ENCODE measurements at places on chromosomes 2 and 18. TPM values are rescaled to one million over a fixed set of nuclear protein-coding genes. Genes with fewer than 3 reads are reported as not detected.

The FAM110C gene
- total RNA-seq, result 2.3 TPM

The ZNF521 gene
- total RNA-seq, result 67.1 TPM

The AOX1 gene
- 2.1 TPM for total RNA-seq

The UGT1A5 gene
- not detected for total RNA-seq

The MYO7B gene
- under 0.01 TPM for total RNA-seq

The MAP3K19 gene
- 9.5 TPM for total RNA-seq

The SAG gene
- total RNA-seq, result 1.4 TPM

The CRIM1 gene
- total RNA-seq, result 62.7 TPM

The ASXL3 gene
- total RNA-seq, result 74.5 TPM

The CEP68 gene
- 39.9 TPM for total RNA-seq

The GYPC gene
- 25.4 TPM for total RNA-seq

The STAT4 gene
- 16.1 TPM for total RNA-seq

The MATN3 gene
- total RNA-seq, result 5.1 TPM

The DSG4 gene
- not detected for total RNA-seq

The FAM124B gene
- total RNA-seq, result 11.5 TPM

The NT5C1B gene
- total RNA-seq, result not detected

The LBX2 gene
- not detected for total RNA-seq

The GRHL1 gene
- total RNA-seq, result 10.6 TPM

The FMNL2 gene
- total RNA-seq, result 80.5 TPM

The SERPINB13 gene
- total RNA-seq, result under 0.01 TPM

The MROH2A gene
- total RNA-seq, result under 0.01 TPM
